Stimulated activated CD4-positive, alpha-beta T cell treated with anti-CD3 and anti-CD28 coated beads, TNF-alpha, amount 100 ng/mL, for 1 hour (primary cell): ENCODE measurements at places on chromosomes 3 and 15.

- no peak for DNase-seq
Observed at GRCh38 chr15:22891426-22892210, 53.2 kb downstream of the NIPA2 start.

- no peak for DNase-seq
Observed at GRCh38 chr3:149417727-149418126, 40.3 kb upstream of the TM4SF1 start.

DNA sequence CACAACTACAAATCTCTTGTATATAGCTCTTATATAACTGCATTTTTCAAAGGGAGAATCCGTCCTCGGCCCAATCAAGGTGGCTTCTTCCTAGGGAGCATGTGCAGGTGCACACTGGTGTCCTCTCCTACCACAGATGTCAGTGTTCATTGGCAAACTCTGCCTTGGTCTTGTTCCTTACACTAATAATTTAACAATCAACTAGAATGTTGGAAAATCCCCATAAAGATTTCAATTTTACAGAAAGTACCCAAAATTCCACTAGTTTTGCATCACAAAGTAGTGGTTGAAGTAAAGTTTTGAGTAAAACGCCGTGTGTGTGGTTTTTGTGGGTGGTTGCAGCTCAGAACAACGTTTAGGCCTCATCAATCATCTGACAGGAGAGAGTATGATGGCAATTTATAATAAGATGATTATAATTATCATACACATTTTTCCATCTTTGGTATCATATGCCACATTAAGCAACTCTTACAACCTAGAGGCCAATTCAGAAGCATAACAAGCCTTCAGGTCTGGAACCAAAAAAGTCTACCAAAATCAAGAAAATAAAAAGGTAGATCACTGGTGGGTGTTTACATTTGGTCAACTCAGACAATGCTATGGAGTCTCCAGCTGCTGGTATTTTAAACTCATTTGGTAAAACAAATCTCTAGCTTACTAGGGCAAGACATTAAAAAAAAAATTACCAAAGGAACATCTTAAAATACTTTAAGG, 128.9 kb upstream of the BHLHE40 start:
- DNase-seq: no peak

GRCh38 chr15:32716915-32717425, 834 bp upstream of the GREM1 start:
- DNase-seq: no peak

GRCh38 chr3:48068886-48069285, 52.7 kb upstream of the MAP4 start:
- DNase-seq: no peak

- no peak for DNase-seq
Observed at GRCh38 chr3:130626049-130626448, 109.1 kb downstream of the COL6A6 start.

DNA sequence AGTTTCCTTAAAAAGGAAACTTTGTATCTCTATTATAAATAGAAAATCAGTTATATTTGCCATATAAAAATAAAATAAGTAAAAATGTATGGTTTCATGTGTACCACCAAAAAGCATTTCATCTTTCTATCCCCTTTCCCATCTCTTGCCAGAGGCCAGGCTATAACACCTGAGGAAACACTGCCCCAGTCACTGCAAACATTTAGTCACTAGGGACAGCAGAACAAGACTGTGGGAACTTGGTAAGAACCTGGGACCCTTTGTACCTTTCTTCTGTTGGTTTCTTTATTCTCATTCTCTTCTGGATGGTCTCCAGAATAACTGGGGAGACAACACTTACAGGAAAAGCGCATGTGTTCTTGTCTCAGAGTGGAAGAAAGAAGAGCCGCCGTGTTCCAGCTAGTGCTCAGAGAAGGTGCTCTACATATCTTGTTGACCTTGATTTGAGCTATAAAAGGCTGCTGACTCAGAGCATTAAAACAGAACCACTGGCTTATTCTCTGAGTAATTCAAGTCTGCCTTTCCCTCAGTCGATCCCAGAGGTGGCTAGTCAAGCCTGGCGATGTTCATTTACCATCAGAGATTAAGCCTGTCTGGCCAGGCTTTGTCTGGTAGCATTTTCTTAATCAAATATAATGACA, 361.6 kb downstream of the RBMS3 start:
- no peak for DNase-seq

DNA sequence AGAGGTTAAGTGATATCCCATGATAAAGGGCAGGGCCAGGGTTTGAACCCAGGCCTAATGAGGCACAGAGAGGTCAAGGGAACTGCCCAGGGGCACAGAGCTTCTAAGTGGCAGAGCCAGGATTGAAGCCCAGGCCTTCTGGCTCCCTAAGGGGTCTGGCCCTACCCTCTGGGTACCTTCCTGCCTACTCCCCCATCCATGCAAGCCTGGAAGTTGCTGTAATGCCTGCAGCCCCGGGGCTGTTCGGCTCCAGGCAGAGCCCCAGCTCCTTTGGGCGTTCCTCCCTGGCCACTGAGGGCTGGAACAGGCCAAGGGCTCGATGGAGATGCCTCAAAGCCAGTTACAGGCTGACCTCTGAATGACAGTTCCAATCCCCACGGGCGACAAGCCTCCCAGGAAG, 4.5 kb downstream of the GRIP2 start:
- DNase-seq: no peak

GRCh38 chr3:49937090-49937489, 2.9 kb upstream of the RBM6 start:
- DNase-seq: no peak

DNA sequence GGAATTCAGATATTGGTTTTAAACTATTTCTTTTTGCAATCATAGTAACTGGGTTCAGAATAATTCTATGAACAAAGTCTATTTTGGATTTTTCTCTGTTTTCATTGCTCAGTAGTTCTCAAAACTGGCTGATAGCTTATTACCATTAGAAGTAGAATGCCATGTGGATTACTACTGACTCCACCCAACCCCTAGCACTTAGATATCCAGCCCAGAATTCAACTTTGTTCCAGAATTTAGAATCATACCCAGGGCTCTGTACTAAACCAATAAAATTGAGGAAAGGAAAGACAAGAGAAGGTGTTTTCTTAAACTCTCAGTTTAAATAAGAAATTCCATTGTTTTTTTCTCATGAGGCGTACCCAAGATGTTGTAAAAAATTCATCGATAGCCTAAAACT, 39.0 kb upstream of the ABHD10 start:
- DNase-seq: no peak

GRCh38 chr15:36658312-36658711, 78.9 kb downstream of the CDIN1 start:
- no peak for DNase-seq

DNA sequence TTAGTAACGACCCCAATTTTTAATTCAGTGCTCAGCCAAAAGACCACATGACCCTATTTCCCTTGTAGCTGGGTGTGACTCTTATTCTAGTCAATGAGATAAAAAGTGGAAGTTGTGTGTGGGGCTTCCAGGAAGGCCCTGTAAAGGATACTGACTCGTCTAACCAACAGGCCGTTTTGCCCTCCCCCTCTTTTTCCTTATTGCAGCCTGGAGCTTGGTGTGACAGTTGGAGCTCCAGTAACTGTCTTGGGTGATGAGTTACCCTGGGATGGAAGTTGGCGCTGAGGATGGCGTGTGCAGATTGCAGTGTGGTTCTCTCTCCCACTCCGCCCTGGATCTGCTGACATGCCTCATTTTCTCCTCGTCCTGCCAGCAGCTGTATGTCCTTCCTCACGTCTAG, 209.3 kb upstream of the PROK2 start:
- DNase-seq: no peak

- DNase-seq: no peak
Observed at GRCh38 chr3:8776406-8776805, 7.0 kb upstream of the OXTR start.

GRCh38 chr3:187763850-187764648, 18.8 kb upstream of the BCL6 start:
- DNase-seq: no peak

GRCh38 chr15:38300395-38300794, 47.8 kb downstream of the SPRED1 start:
- no peak for DNase-seq

DNA sequence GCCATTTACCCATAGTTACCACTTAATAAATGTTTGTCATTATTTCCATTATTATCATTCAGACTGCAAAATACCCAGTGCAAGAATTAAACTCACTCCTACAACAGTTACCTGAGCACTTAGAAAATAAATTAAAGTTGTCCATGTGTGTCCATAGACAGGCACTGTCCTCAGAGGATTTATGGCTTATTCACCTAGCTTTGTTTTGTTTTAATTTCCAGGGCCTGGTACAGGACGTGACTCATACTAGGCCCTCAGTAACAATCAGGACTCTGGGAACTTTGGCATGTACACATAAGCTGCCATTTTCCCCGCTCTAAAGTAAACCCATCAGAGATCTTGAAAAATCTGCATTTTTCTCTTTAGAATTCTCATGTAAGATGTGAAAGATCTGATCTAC, 458.5 kb upstream of the ARRDC4 start:
- no peak for DNase-seq

DNA sequence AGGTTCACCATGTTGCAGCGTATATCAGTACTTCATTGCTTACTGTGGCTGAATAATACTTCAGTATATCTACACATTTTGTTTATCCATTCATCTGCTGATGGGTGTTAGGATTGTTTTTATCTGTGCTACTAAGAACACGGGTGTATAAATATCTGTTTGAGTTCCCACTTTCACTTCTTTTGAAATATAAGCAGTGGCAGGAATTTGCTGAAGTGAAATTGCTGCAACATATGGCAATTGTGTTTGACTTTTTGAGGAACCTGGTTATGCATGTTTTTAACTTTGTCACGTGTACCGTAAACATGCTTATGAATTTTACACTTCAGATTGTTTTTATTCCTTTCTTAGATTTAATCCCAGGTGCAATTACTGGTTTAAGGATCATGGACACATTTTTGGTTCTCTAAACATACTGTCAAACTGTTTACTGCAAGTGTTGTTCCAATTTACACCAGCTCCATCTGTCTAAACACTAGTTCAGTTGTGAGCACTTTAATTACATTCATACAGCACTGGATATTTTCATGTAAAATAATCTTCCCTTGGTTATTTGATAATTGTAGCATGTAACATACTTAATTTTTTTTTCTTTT, 23.1 kb downstream of the TRAK1 start:
- DNase-seq: no peak
